ENCODE measurements at places on chromosomes 6 and 20. TPM values are rescaled to one million over a fixed set of nuclear protein-coding genes. Genes with fewer than 3 reads are reported as not detected.

DNA sequence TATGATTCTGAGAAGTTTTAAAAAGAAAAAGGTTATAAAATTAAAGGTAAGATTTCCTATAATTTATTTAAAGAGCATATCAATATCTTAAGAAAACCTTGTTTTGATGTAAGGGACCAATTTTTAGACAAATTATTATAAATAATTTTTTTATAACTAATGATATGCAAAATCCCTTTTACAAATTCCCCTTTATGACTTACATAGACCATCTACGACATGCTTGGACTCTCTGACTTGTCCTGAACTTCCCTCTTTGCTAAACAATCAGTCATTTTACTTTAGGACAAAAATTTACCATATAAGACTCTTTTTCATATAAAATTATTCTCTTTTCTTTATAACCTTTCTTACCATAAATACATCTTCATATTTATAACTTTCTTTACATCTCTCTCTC, 15.3 kb upstream of the ANGPT4 start:
- no peaks in the 10 kb centered on the region for H3K4me1 ChIP-seq
- H3K27ac ChIP-seq: no peak overlapping the region
- DNase-seq: no peak

GRCh38 chr6:11387707-11388430, 149.7 kb upstream of the TMEM170B start:
- DNase-seq: no peak
- H3K4me1 ChIP-seq: peaks cover 38% of the 10 kb centered on the region
- H3K27me3 ChIP-seq: no peaks in the 10 kb centered on the region
- no peaks in the 10 kb centered on the region for H3K36me3 ChIP-seq
- H3K27ac ChIP-seq: peak overlapping the region; percentile 66

DNA sequence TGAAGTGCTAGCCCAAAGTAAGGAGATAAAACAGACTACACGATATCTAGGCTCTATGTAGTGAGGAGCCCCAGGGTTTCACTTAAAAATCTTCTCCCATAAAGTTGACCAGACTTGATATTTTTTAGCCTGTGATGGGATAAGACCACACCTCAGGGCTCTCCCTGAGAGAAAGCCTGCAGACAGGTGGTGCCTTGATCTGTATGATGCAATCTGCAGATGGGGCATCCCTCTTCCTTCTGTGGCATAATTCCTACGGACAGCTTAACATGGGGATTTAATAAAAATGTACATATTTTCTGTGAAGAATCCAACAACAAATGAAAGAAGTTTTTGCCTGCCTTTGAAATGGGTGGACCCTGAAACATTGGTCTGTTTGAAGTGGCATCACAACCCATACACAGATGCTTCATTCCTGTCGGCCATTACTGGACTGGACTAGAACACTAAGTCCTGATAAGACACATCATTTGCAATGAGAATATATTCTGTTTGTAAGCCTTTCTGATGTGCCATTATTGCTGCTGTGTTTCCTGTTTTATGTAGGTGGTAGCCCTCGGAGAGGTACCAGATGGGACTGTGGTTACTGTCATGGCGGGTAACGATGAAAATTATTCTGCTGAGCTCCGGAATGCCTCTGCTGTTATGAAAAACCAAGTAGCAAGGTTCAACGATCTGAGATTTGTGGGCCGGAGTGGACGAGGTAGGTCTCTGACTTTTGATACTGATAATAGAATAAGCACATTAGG, 53.8 kb upstream of the SUPT3H start:
- H3K4me1 ChIP-seq: peaks cover 15% of the 10 kb centered on the region
- no peaks in the 10 kb centered on the region for H3K36me3 ChIP-seq
- no peak overlapping the region for H3K4me3 ChIP-seq
- H3K27me3 ChIP-seq: no peaks in the 10 kb centered on the region
- H3K27ac ChIP-seq: no peak overlapping the region

- no peak for DNase-seq
- no peaks in the 10 kb centered on the region for H3K27me3 ChIP-seq
- no peak overlapping the region for H3K27ac ChIP-seq
- H3K4me1 ChIP-seq: no peaks in the 10 kb centered on the region
- H3K4me3 ChIP-seq: no peak overlapping the region
Observed at GRCh38 chr20:58877050-58877975, 24.8 kb downstream of the GNAS start.

DNA sequence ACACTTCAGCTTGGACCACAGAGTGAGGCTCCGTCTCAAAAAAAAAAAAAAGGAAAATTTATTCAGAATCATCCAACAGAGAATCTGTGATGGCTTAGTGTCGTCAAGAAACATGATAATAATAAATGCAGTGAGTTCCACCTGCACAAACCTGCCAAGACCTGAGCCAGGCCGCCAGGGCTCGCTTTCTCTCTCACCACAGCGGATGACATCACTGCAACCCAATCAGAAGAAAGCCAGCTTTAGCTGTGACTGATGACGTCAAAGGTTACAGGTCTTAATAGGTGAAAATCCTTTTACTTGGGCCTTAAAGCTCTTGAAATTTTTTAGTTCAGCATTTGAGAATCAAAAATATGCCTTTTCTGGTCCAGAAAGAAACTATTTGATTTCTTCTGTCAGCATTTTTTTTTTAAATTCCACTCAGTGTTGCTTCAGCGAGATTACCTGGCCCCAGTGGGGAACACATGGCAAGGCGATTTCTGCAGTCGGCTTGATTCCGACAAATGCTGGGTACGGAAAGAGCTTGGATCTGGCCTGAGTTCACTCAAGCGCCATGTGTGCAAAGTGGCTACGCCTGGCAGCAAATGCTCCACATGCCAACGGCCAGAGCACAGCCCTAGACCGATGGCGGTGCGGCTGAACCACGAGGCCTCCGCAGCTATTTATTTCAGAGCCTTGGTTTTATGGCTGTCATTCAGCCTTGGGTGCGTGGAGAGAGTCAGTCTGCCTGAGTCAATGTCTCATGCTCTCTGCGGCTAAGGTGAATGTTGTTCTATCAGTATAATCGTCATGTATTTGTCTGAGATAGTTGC, 105.7 kb upstream of the QKI start:
- no peak overlapping the region for H3K27ac ChIP-seq
- no peak overlapping the region for H3K4me3 ChIP-seq
- no peaks in the 10 kb centered on the region for H3K4me1 ChIP-seq
- H3K36me3 ChIP-seq: no peaks in the 10 kb centered on the region

DNA sequence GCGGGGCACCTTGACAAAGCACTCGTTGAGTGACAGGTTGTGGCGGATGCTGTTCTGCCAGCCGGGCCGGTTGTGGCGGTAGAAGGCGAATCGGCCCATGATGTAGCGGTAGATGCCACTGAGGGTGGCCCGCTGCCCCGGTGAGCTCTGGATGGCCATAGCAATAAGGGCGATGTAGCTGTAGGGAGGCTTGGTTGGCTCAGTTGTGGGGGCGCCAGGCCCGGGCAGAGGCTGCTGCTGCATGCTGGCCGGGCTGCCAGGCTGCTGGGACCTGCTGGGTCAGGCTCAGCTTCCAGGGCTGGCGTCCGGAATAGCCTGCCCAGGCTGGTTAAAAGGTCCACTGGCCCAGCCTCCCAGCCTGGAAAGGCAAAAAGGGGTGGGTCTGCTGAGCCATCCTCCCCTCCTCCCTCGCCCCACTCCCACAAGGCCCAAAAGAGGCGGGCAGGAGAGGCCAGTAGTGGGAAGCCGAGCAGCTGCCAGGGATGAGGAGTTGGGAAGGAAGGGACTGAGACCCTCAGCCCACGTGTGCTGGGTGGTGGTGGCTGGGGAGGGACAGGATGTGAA, at the start of gene FOXS1:
Gene FOXS1 (minus strand): TSS at position 305 of the 564 bp plus-strand sequence. CDS start 62 bp downstream, at position 243.
- H3K27ac ChIP-seq: peak within 1 kb of the TSS; percentile 36
- H3K27me3 ChIP-seq: peaks cover 10% of the 10 kb centered on the region
- peaks cover 4% of the 10 kb centered on the region for H3K4me1 ChIP-seq
- no peak for DNase-seq
- H3K36me3 ChIP-seq: no peaks in the 10 kb centered on the region

- no peak for DNase-seq
- H3K27ac ChIP-seq: no peak within 1 kb of the TSS
- H3K36me3 ChIP-seq: no peaks in the 10 kb centered on the region
- H3K4me3 ChIP-seq: peak within 1 kb of the TSS; percentile 6
- no peaks in the 10 kb centered on the region for H3K4me1 ChIP-seq
Observed at GRCh38 chr20:35226126-35226883, at the start of gene MMP24. Gene MMP24, plus strand, starts transcription at chr20:35226690. Its CDS starts 49 bp downstream, at chr20:35226739.

FRK gene
- 7.2 TPM for total RNA-seq

C6orf141 gene
- 2.1 TPM for total RNA-seq

DEFB113 gene
- total RNA-seq: not detected

PPARD gene
- total RNA-seq: 31.6 TPM

IBTK gene
- total RNA-seq: 29.4 TPM

GPR63 gene
- 0.55 TPM for total RNA-seq

TTBK1 gene
- total RNA-seq: 0.17 TPM

SYCP2 gene
- 1.9 TPM for total RNA-seq

BPI gene
- total RNA-seq: not detected

HLA-A gene
- 1,071 TPM for total RNA-seq
